Fibroblast of skin of left quadriceps (primary cell): ENCODE measurements at places on chromosomes 3 and 15.

DNA sequence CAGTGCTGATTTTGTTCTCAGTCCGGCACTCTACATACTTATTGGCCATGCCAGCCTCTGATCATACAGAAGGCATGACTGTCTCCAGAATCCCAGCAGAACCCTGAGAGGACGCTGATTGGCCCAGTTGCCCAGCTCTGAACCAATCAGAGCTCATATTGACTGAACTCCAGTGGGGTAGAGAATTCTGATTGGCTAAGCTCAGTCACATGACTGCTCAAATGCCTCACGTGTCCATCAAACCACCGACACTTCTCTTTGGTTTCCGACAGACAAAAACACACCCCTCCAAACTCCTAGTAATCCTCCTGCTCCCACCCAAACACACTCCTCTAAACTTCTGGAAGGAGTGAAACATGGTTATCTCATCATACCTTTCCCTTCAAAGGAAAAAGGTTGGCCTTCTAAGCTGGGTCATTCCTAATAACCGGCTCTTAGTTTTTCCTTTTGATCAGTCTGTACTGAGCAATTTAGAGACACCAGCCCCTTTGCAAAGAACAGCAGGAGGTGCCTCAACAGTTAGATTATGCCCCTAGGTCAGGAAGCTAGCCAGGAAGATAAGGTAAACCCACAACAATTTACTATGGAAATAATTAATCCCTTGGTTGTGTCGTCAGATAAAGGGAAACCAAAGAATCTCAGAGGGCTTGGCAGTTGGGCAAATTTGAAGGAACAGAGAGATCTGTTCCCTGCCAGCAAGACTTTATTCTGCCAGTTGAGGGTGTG is 187.8 kb downstream of the TLE3 start:
- DNase-seq, result no peak

- peak; percentile 83 for DNase-seq
These were observed 361.0 kb downstream of the SHQ1 start for GRCh38 chr3:72487078-72487765.

GRCh38 chr3:101999177-101999779 is 150.0 kb downstream of the NFKBIZ start:
- peak; percentile 3 for DNase-seq

GRCh38 chr3:124137216-124137615 is 145.3 kb upstream of the ROPN1 start:
- no peak for DNase-seq

GRCh38 chr3:127135241-127136023 is 57.5 kb upstream of the PRR23E start:
- no peak for DNase-seq

DNA sequence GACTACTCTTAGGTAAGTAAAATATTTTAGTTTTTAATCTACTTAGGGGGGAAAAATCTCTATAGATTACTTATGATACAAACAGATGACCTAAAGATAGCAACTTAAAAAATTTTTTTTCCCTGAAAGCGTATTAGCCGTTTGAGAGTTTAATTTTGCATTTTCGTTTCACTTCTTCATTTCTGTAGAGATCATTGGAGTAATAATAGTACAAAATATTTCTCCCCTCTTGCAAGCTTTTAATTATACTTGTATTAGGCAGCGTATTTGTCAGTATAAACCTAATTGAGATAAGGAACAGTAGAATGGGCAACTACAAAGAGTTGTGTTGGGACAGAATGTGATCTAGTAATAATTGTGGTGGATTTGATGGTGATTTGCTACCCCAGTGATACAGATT is 10.3 kb downstream of the SKIL start:
- no peak for DNase-seq

DNA sequence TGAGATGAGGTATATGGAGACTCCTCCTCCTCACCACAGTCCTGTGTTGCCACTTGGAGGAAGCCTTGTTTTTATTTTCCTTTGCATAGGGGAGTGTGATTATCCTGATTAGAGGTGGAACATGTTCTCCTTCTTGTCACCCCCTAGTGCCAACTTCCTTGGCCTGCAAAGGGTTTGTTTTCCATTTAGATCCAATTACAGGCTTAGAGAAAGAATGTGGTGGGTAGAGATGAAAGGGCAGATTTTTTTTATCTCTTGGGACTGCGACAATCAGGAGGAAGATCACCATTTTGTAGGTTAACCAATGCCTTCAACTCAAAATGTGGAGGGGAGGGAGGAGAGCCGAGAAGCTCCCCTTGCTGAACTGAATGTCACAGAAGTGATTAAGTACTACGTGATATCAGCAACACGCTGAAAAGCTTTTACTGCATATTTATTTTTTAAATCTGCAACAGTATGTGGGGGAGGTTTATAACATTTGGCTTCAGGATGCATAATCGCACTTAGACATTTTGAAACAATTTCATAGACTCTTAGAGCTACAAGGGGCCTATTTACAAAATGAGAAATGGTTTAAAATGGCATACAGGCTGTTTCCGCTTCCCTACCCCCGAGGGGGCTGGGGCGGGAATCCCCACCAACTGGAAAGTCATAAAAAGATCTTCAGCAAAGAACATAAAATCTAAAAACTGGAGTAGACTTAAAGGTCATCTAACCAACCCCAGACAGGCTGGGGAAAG is 2.4 kb downstream of the LMCD1 start:
- DNase-seq, result no peak

DNA sequence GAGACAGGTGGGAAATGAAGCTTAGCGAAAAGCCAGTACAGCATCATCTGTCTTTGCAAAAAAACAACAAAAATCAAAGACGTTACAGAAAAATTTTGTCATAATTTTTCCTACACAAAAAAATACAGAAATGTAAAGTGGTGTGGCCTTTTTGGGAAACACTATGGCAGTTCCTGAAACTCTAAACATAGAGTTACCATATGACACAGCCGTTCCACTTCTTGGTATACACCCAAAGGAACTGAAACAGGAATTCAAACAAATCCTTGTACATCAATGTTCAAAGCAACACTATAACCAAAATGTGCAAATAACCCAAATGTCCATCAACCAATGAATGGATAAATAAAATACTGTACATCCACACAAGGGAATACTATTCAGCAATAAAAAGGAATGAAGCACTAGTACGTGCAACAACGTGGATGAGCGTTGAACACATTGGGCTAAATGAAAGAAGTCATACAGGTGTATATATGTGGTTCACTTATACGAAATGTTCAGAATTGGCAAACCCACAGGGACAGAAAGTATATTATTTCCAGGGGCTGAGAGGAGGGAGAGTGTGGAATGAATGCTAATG is 46.8 kb downstream of the GLB1 start:
- no peak for DNase-seq

GRCh38 chr3:70905491-70905890 is 593.1 kb upstream of the MDFIC2 start:
- no peak for DNase-seq

GRCh38 chr15:43828061-43828657 is 1.4 kb downstream of the WDR76 start:
- no peak for DNase-seq

DNA sequence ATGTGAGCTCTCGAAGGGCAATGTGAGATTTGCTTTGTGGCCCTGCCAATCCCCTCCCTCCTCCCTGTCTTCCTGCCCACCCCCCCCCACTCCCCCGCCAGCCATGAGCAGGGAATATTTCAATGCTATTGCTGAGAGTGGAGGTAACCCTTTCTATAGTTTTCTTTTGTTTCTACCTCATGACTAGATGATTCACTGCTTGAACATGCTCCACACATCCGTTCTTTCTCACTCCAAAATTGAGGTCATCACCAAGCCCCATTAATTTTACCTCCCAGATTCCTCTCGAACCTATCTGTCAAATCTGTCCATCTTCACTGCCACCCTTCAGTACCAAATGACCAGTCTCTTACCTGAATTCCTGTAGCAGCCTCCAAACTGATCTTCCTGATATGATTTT is 12.2 kb downstream of the ZNF774 start:
- no peak for DNase-seq

DNA sequence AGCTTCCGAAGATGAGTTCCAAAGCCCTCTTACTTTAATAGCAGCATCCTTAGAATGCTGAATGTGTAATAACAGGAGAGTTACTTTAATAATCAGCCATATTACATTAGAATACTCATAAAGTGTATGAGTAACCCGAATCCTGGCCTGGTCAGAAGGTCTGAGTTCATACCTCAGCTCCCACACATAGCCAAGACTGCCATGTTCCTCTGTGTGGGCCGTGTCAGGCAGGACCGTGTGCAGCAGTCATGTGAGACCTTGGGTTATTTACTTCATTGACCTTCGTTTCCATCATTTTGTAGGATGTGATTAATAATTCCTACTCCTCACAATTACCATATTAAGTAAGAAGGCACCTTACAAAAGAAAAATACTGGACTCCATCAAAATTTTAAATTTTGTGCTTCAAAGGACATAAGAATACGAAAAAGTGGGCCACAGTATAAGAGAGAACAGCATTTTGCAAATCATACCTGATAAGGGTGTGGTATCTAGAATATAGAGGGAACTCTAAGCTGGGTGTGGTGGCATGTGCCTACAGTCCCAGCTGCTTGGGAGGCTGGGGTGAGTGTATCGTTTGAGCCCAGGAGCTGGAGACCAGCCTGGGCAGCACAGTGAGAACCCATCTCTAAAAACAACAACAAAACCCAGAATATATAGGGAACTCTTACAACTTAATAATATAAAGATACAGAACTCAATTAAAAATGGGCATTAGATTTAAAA is 163.4 kb downstream of the ATG7 start:
- no peak for DNase-seq

GRCh38 chr15:58243070-58243469 is 104.9 kb downstream of the AQP9 start:
- DNase-seq, result no peak

- peak; percentile 76 for DNase-seq
These were observed at the start of gene ZIC1 for GRCh38 chr3:147409143-147410115. Gene ZIC1 (plus strand): TSS chr3:147409365. CDS start chr3:147410113, 748 bp downstream.

DNA sequence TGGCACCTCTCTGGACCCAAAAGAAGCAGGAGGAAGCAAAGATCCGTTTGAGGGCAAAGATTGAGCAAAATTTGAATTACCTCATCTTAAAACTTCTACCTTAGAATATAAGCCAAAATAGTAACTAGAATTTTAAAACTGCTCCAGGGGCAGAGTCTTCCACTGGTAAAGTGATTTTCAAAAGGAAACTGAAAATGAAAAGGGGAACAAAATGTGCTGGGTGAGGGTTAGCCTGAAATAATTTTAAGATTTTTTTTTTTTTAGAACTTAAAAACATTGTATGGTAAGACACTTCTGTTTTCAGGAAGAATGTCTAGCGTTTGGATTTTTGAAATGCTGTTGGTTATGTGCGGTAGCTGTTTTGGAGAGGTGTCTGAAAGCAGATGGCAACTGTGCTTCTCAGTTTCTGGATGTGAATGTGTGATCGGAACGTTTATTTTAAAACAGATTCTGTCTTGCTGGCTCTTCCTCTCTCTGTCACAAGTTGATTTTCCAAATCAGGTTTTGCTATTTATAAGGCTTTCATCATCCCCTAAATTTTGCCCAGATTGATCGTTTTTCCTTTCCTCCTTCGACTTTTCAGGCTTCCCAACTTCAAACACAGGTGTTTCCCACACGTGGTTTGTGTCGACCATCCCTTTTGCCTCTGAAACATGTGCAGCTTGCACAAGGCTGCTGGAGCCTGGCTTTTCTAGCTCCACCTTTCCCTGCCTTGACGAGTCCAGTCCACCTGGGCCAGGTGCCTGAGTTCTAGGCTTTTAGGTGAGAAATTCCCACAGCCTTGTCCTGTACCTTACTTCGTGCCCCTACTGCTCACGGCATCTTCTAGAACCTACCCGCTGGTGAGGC is 3.3 kb downstream of the LRRK1 start:
- no peak for DNase-seq

DNA sequence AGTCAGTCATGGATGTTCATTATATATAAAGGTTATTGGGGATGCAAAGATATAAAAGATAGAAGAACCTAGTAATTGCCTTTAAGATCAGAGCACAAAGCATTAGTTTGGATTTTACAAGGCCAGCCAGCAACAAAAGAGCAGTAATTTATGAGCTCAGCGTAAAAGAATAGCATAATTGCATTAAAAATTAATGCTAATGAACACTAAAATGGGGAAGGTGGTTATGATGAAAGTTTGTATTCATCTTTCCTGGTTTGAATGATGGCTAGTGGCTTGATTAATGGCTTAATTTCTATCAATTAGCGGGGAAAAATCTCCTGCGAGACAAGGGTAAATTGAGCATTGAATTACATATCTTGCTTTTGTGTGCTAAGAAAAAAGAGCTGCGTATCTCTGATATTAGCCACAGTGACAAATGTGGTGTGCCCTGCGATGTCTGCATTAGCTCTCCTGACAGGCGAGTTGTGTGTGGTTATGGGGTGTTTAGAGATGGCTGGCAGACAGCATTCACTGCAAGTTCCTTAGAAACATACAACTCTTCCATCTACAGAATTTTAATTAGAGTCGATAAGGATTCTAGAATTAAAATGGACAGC is 42.8 kb upstream of the MLF1 start:
- no peak for DNase-seq

DNA sequence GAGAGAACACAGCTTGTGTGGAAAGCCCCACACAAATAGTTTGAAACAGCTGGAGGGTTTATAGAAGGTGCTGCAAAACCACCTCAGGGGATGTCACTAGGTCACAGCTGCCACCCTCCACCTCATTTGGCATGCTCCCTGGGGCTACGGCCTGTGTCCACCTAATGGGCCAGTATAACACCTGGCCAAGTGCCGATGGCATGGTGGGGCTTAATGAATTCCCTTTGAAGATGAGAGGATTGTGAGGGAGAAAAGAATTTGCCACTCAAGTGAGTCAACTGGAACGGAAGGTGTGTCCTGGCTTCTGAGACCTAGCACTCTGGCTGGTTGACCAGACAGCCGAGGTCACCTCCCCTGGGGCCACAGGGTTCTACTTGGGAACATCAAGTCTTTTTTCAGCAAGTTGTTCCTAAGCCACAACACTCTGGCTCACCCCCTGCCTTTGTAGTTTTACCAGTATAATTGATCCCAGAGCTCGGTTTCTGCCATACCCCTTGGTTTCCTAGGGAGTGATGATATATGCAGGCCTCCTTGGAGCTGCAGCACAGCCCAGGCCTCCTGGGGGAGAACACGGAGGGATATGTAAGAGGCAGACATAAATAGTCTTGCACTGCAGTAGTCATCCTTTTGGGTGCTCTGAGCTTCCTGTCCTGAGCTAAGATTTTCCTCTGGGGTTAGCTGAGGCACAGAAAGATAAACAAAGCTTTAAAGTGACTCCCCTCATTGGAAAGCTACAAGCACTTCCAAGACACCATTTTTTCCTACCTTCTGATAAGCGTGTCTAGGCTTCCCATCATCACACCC is 178.2 kb upstream of the LPP start:
- no peak for DNase-seq

GRCh38 chr3:170611751-170612150 is 25.9 kb upstream of the SLC7A14 start:
- DNase-seq, result no peak

GRCh38 chr3:149291178-149291577 is 42.3 kb downstream of the TM4SF18 start:
- DNase-seq, result no peak
